ENCODE measurements at places on chromosomes 5 and 9. TPM values are rescaled to one million over a fixed set of nuclear protein-coding genes. Genes with fewer than 3 reads are reported as not detected.
A peak's percentile ranks its signal among the peaks of the same experiment; 100 is the strongest.

- H3K27me3 ChIP-seq: peaks cover 8% of the 10 kb centered on the region
- H3K27ac ChIP-seq: no peak overlapping the region
These were observed 337.7 kb upstream of the KLF4 start for GRCh38 chr9:107827304-107827703.

NPR3 gene
- total RNA-seq: 4.1 TPM

- peaks cover 59% of the 10 kb centered on the region for H3K4me1 ChIP-seq
- DNase-seq: no peak
- H3K27ac ChIP-seq: peak overlapping the region; percentile 97
- H3K27me3 ChIP-seq: no peaks in the 10 kb centered on the region
These were observed 11.6 kb downstream of the ABL1 start for GRCh38 chr9:130846487-130847305.

MLANA gene
- not detected for total RNA-seq

STPG3 gene
- total RNA-seq: 0.18 TPM

TEX48 gene
- total RNA-seq: not detected

FBP2 gene
- total RNA-seq: not detected

CDKN2B-AS1 gene
- 10.8 TPM for total RNA-seq

C7 gene
- 18.2 TPM for total RNA-seq

GRCh38 chr9:129624168-129624759 is 1.7 kb upstream of the NTMT1 start:
- peaks cover 36% of the 10 kb centered on the region for H3K4me1 ChIP-seq
- H3K27me3 ChIP-seq: no peaks in the 10 kb centered on the region
- no peaks in the 10 kb centered on the region for H3K36me3 ChIP-seq
- peak overlapping the region; percentile 47 for H3K27ac ChIP-seq

DIPK1B gene
- total RNA-seq: 56.2 TPM

GRCh38 chr9:126223798-126224531 is 102.7 kb upstream of the MVB12B start:
- H3K4me3 ChIP-seq: no peak overlapping the region
- no peaks in the 10 kb centered on the region for H3K4me1 ChIP-seq
- no peak overlapping the region for H3K27ac ChIP-seq
- no peak for DNase-seq

C5orf58 gene
- not detected for total RNA-seq

DNA sequence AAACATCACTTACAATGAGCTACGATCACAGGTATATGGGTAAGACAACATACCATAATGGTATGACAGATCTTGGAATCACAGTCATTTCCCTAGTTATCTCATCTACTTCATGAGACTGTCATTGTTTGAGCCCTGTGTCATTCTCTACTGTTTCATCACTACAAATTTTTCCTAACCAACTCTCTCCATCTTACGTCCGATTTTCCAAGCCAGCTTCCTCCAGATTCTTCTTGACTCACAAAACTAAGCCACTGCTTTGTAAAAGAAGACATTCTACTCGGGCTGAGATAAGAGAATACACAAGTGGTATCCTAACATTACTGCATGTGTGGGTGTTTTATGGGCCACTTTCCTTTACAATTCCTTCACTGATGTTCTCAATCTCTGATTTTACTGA is 49.6 kb downstream of the SERINC5 start:
- H3K27me3 ChIP-seq: no peaks in the 10 kb centered on the region
- no peak for DNase-seq
- peak overlapping the region; percentile 90 for H3K27ac ChIP-seq
- H3K36me3 ChIP-seq: peaks cover 17% of the 10 kb centered on the region
- H3K4me3 ChIP-seq: no peak overlapping the region
- peaks cover 41% of the 10 kb centered on the region for H3K4me1 ChIP-seq

CTXN3 gene
- total RNA-seq: not detected

DNA sequence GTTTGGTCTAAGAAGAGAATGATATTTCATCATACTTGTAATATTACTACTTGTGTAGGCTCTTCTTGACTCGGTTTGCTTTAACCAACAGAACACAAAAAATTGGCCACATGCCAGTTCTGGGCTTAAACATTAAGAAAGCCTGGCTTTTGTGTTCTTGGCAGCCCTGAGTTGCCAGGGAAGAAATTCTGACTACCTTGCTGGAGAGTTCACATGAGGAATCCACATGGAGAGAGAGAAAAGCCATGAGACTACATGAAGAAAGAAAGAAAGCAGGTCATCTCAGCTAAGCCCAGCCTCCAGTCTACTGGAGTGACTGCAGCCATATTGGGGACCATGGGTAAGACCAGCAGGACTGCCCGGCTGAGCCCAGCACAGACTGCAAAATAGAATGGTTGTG is 524.8 kb downstream of the RAB3C start:
- no peak overlapping the region for H3K4me3 ChIP-seq
- H3K27ac ChIP-seq: no peak overlapping the region
- DNase-seq: no peak
- no peaks in the 10 kb centered on the region for H3K27me3 ChIP-seq

CATSPER3 gene
- 1.1 TPM for total RNA-seq

DNA sequence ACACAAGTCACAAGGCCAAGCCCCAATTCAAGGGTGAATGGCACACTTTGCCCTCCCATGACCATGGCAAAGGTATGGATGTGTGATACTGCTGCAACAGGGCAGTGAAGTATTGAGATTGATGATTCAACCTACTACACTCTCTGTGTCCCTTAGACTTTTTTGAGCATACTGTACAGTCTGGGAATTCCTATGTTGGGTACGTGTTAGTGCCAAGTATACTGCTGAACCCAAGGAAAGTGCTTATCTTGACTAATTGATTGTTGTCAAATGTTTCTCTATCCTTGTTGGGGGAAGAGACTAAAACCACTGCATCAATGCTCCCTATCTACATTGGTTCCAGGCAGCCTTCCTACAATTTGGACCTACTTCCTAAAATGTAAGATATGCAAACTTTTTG is 93.7 kb downstream of the NDFIP1 start:
- no peaks in the 10 kb centered on the region for H3K4me1 ChIP-seq
- no peaks in the 10 kb centered on the region for H3K36me3 ChIP-seq
- peaks cover 1% of the 10 kb centered on the region for H3K27me3 ChIP-seq
- no peak overlapping the region for H3K27ac ChIP-seq

DNA sequence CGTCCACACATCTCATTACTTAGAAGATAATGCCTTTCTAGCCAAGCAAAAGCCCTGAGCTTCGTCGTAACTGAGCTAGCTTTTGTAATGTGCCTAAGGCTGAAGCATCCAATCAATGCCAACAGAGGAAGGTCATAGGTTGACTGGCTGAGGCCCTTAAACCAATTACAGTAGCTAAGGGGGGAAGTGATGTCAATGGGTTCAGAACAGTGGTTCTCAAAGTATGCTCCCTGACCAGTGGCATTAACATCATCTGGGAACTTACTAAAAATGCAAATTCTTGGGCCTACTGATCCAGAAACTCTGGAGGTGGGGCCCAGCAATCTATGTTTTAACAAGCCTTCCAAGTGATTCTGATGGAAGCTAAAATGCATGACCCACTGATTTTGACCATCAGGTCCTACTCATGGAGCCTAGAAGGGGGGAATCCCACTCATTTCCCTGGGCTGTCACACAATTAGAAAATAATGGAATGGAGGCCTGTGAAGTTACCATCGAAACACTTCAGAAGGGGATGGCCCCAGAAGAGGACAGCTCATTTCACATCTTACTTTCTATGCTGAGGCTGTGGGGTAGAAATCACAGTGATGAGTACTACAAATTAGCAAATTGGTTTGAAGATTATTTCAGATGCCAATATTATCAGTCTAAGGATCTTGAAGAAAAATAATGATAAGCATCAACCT is 4.8 kb upstream of the VLDLR start:
- peaks cover 15% of the 10 kb centered on the region for H3K4me1 ChIP-seq
- H3K27me3 ChIP-seq: peaks cover 5% of the 10 kb centered on the region
- no peak for DNase-seq
- H3K36me3 ChIP-seq: no peaks in the 10 kb centered on the region

FRRS1L gene
- total RNA-seq: 14.4 TPM

PCDHB4 gene
- 7.9 TPM for total RNA-seq

PAX5 gene
- total RNA-seq: not detected

GRCh38 chr9:100939636-100940035 is 88.9 kb upstream of the PLPPR1 start:
- H3K4me1 ChIP-seq: no peaks in the 10 kb centered on the region
- H3K27me3 ChIP-seq: peaks cover 7% of the 10 kb centered on the region
- H3K4me3 ChIP-seq: no peak overlapping the region
- no peak for DNase-seq
- H3K36me3 ChIP-seq: no peaks in the 10 kb centered on the region

DNA sequence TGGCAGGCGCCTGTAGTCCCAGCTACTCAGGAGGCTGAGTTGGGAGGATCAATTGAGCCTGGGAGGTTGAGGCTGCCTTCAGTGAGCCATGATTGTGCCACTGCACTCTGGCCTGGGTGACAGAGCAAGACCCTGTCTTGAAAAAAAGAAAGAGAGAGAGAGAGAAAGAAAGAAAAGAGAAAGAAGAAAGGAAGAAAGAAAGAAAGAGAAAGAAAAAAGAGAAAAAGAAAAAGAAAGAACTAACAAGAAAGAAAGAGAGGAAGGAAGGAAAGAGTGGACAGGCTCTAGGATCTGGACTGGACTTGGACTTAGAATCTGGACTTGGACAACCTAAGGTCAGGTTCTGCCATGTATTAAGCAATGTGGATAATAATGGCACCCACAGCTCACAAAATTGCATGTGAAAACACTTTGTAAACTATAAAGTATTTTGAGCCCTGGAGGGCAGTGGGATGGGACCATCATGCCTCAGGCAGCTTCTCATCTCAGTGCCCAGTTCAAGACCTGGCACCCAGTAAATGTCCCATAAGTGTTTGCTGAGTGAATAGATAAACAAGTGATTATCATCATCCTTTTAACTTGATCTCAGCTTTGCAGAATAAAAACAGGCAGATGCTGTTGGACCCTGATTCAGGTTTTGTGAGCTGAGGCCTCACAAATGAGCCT is 12.8 kb upstream of the PHF19 start:
- no peak for DNase-seq
- H3K36me3 ChIP-seq: no peaks in the 10 kb centered on the region
- H3K27me3 ChIP-seq: no peaks in the 10 kb centered on the region
- peaks cover 25% of the 10 kb centered on the region for H3K4me1 ChIP-seq

PCDHGB6 gene
- 75.7 TPM for total RNA-seq

DNA sequence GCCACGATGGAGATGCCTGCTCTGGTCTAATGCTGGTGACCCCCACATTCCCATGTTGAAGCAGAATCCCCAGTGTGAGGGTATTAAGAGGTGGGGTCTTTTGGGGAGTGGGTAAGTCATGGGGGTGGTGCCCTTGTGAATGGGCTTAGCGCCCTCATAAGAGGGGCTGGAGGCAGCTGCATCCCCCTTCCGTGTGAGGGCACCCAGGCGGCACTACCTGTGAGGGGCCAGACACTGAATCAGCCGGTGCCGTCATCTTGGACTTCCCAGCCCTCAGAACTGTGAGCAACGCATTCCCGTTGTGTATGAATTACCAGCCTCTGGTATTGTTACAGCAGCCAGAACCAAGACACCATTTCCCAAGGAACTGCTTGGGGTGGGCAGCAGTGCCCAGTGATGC is 27.0 kb upstream of the RNF130 start:
- H3K4me1 ChIP-seq: peaks cover 11% of the 10 kb centered on the region
- H3K36me3 ChIP-seq: no peaks in the 10 kb centered on the region
- peaks cover 14% of the 10 kb centered on the region for H3K27me3 ChIP-seq
- H3K4me3 ChIP-seq: no peak overlapping the region
- no peak overlapping the region for H3K27ac ChIP-seq

CAMK4 gene
- 11.7 TPM for total RNA-seq

All from mesothelial cell of epicardium (in vitro differentiated cells).